RWPE2 (cell line): ENCODE measurements at places on chromosomes 5 and 9.

DNA sequence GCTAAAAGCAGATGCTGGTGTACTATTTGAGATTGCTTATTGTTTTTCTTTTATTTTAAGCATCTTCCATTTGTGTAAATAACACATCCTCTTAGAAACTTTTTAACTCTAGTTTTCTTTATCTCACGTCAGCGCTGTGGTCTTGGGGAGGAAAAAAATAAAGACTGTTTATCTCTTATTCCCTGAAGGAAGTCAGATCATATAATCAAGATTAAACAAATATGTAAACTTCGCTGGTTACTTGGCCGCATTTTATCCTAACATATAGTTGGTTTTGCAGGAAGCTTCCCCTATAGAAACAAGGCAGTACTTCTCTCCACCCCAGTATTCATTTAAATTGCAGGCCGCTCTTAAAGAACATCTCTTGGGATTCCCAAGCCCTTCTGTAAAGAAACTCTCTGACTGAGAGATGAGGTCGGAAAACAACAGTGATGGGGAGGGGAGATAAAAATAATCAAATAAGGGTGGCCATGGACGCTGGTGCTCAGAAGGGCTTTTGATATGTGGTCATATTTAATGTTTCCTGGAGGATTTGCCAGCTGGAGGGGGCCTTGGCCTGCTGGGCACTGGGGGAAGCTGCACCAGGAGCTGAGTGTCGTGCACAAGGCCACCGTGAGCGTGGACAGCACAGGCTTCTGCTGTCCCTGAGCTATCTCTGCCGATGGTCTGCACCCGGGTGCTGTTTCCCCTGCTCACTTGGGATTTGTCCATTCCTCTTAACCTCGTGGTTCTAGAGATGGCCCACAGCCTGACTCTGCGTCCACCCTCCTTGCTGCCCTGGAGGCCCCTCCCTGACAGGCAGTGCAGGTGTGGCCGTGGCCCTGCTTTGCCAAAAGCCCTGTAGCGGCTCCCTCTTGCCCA lies 23.8 kb downstream of the NEURL1B start:
- H3K4me1 ChIP-seq, result peaks cover 9% of the 10 kb centered on the region
- H3K36me3 ChIP-seq, result peaks cover 20% of the 10 kb centered on the region
- H3K4me3 ChIP-seq, result no peak overlapping the region
- no peak for DNase-seq
- H3K27ac ChIP-seq, result no peak overlapping the region

DNA sequence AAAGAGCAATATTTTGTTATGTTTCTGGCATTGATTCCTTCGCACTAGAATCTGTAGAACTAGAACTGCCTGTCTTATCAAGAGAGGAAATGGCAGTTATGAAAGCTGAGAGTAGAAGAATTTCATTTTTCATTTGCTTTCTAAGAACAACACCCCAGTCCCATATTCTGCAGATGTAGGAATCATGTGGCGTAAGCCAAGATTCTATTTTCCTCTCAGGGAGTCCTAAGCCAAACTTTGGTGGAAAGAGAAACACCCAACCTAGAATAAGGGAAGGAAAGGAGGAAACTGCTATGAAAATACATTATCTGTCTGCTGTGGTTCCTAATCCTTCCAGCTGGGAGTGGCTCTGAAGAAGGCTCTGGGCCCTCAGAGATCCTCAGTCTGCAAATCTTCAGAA lies 1176.9 kb upstream of the C9orf72 start:
- no peak overlapping the region for H3K27ac ChIP-seq

DNA sequence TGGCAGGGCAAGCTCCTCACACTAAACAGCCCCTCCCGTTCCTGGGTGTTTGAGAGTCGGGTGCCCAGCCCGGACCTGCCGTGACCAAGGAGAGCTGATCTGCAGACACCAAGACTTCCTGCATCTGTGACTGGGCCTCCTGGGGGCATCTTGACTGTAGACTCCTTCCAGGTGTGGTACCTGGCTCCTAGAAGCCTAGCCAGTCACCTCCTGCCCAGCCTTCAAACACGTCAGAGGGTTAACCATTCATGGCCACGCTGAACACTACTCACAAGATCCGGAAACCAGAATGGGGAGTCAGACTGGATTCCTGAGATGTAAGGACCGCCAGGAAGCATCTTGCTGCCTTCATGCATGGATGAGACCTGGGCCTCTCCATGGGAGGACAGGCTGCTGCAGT lies 3.7 kb upstream of the LCN2 start:
- H3K36me3 ChIP-seq, result no peaks in the 10 kb centered on the region
- peak overlapping the region; percentile 13 for H3K27ac ChIP-seq
- peak; percentile 68 for DNase-seq
- no peaks in the 10 kb centered on the region for H3K27me3 ChIP-seq
- no peak overlapping the region for H3K4me3 ChIP-seq

DNA sequence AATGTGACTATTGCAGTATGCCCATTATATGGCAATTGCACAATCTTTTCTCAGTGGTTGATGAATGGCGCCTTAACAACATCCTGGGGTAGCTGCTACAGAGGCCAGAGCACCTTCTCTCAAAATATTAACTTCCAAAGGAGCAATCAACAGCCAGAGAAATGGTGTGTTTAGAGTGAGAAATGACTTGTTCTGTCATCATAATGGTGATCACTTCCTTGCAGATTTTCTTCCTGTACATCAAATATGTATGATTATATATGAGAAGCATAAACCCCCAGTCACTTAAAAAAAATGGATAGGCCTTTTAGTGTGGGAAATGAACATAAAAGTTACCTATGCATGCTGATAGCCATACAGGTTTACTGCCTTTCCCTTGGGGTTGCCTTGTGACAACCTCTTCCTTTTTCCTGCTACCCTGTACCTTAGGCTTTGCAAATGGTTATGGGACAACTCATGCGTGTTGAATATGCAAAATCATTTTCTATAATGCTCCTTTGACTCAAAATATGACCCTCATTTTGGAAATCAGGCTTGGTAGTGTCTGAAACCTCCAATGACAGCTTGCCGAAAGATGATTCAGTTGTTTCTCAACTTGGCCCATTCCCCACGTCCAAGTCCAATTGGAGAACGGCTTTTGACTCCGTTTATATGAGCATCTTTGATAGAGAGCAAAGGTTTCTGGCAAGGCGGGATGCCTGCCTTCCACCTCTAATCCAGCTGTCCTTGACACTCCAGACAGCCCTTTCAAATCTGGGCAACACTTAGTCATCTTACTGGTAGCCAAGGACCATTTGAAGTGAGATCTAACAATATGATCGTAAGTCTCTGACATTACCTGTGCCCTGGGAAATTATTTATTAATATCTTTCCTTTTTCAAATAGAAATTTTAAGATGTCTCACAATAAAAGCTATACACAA lies 69.3 kb downstream of the SLC1A1 start:
- DNase-seq, result no peak
- no peaks in the 10 kb centered on the region for H3K27me3 ChIP-seq
- no peak overlapping the region for H3K4me3 ChIP-seq

GRCh38 chr5:31194468-31194813 lies 955 bp downstream of the CDH6 start:
- H3K4me1 ChIP-seq, result no peaks in the 10 kb centered on the region
- H3K27ac ChIP-seq, result no peak overlapping the region
- no peak for DNase-seq

GRCh38 chr9:98370976-98371315 lies 115.5 kb upstream of the TBC1D2 start:
- H3K4me3 ChIP-seq, result no peak overlapping the region
- no peaks in the 10 kb centered on the region for H3K36me3 ChIP-seq
- H3K27me3 ChIP-seq, result no peaks in the 10 kb centered on the region
- DNase-seq, result peak; percentile 37

- H3K4me3 ChIP-seq, result no peak overlapping the region
- no peak for DNase-seq
- no peak overlapping the region for H3K27ac ChIP-seq
- H3K27me3 ChIP-seq, result peaks cover 11% of the 10 kb centered on the region
Observed at GRCh38 chr5:84564321-84565075, 179.8 kb upstream of the EDIL3 start.

- no peak overlapping the region for H3K27ac ChIP-seq
- H3K4me1 ChIP-seq, result peaks cover 18% of the 10 kb centered on the region
- H3K27me3 ChIP-seq, result no peaks in the 10 kb centered on the region
- H3K4me3 ChIP-seq, result no peak overlapping the region
Observed at GRCh38 chr5:141872496-141873356, 5.5 kb downstream of the PCDH1 start.

DNA sequence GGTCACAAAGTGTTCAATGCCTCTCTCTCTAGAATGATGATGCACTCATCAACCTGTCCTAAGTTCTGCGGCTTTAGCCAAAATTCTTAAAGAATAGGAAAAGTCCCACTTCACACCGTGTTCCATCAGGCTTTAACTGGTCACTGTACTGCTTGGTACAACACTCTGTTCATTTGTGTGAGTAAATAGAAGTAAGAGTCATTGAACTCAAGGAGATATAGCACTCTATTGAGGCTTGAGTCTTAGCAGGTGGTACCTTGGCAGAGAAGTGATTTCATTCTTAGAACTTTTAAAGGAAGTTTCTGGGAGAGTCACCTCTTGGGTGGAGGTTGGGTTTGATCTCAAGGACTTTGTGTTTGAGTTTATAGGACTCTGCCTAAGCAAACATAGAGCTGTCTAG lies 92.6 kb downstream of the TENT4A start:
- H3K36me3 ChIP-seq, result no peaks in the 10 kb centered on the region
- H3K4me3 ChIP-seq, result no peak overlapping the region
- H3K27me3 ChIP-seq, result no peaks in the 10 kb centered on the region
- H3K27ac ChIP-seq, result no peak overlapping the region
- no peaks in the 10 kb centered on the region for H3K4me1 ChIP-seq
- no peak for DNase-seq

DNA sequence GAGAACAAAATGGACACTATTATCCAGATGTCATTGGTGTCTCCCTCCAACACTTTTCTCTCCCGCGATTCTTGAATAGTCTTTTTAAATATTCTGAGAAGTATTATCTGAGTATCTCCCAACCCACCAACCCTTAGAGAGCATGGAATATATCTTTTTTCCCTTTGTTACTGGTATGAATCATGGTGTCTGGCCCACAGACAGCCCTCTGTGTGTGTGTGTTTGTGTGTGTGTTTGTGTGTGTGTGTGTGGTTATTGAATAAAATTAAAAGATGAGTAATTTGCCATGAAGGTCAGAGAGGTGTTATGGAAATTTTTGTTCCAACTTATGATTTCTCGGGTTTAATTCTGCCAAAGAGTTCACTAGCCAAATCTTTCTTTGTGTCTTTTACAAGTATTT lies 47.7 kb downstream of the CAMK4 start:
- no peaks in the 10 kb centered on the region for H3K27me3 ChIP-seq
- no peaks in the 10 kb centered on the region for H3K36me3 ChIP-seq
- no peak overlapping the region for H3K4me3 ChIP-seq
- no peak for DNase-seq

GRCh38 chr5:93902288-93902687 lies 160.9 kb upstream of the POU5F2 start:
- no peaks in the 10 kb centered on the region for H3K4me1 ChIP-seq
- DNase-seq, result no peak
- no peak overlapping the region for H3K27ac ChIP-seq

DNA sequence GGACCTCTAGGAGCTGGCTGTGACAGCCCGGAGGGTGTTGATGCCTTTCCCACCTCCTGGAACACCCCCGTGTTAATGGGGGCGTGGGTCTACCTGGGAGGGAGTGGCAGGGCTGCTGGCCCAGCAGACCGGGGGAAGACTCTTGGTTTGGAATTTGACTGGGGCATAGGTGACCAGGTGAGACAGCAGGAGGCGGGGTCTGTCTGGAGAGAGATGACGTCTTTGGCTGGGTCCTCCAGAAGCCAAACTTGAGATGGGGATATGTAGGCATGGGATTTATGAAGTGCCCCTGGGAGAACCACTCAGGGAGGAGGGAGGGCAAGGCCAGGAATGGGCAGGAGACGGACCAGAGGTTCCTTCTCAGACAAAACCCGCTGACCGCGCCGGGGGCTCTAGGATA lies 42.6 kb downstream of the NEK6 start:
- H3K27me3 ChIP-seq, result no peaks in the 10 kb centered on the region
- no peak overlapping the region for H3K4me3 ChIP-seq
- H3K36me3 ChIP-seq, result peaks cover 38% of the 10 kb centered on the region
- peak overlapping the region; percentile 80 for H3K27ac ChIP-seq
- H3K4me1 ChIP-seq, result peaks cover 62% of the 10 kb centered on the region

GRCh38 chr5:94402096-94402495 lies 216.3 kb downstream of the KIAA0825 start:
- H3K27me3 ChIP-seq, result peaks cover 4% of the 10 kb centered on the region
- no peak for DNase-seq
- H3K4me3 ChIP-seq, result no peak overlapping the region
- no peaks in the 10 kb centered on the region for H3K36me3 ChIP-seq
- no peak overlapping the region for H3K27ac ChIP-seq

- no peak for DNase-seq
- H3K36me3 ChIP-seq, result no peaks in the 10 kb centered on the region
- peaks cover 16% of the 10 kb centered on the region for H3K4me1 ChIP-seq
- H3K27ac ChIP-seq, result no peak overlapping the region
- no peak overlapping the region for H3K4me3 ChIP-seq
- H3K27me3 ChIP-seq, result no peaks in the 10 kb centered on the region
Observed at GRCh38 chr5:142425286-142426065, 100.7 kb upstream of the SPRY4 start.

- H3K4me3 ChIP-seq, result no peak overlapping the region
- DNase-seq, result no peak
- H3K4me1 ChIP-seq, result peaks cover 2% of the 10 kb centered on the region
- peaks cover 95% of the 10 kb centered on the region for H3K36me3 ChIP-seq
- H3K27me3 ChIP-seq, result no peaks in the 10 kb centered on the region
Observed at GRCh38 chr5:62354028-62354874, 48.2 kb downstream of the KIF2A start.

- no peaks in the 10 kb centered on the region for H3K4me1 ChIP-seq
- no peaks in the 10 kb centered on the region for H3K27me3 ChIP-seq
- H3K36me3 ChIP-seq, result no peaks in the 10 kb centered on the region
- H3K27ac ChIP-seq, result no peak overlapping the region
- no peak for DNase-seq
Observed at GRCh38 chr5:162593881-162594280, 526.3 kb downstream of the GABRG2 start.

DNA sequence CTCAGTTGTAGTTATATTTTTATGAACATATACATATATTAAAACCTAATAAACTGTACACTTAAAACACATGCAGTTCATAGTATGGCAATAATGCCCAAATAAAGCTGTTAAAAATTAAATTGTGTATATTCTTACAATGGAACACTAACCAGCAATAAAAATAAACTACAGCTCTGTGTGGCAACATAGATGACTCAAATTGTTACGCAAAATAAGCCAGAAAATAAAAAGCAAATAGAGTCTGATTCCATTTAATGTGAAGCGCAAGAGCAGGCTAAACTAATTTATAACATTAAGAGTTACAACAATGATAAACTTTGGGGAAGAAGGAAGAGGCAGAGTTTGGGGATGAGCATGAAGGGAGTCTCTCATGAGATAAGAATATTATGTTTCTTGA lies 597.3 kb downstream of the TLE1 start:
- H3K4me3 ChIP-seq, result no peak overlapping the region
- H3K36me3 ChIP-seq, result no peaks in the 10 kb centered on the region; the same call in 1 of the 2 replicates
- no peak overlapping the region for H3K27ac ChIP-seq
- H3K4me1 ChIP-seq, result no peaks in the 10 kb centered on the region
- DNase-seq, result no peak

- H3K4me1 ChIP-seq, result peaks cover 2% of the 10 kb centered on the region
- no peaks in the 10 kb centered on the region for H3K36me3 ChIP-seq
- no peak overlapping the region for H3K27ac ChIP-seq
- no peak for DNase-seq
- no peak overlapping the region for H3K4me3 ChIP-seq
Observed at GRCh38 chr5:106637275-106637674, 1033.5 kb downstream of the EFNA5 start.
